ENCODE measurements at places on chromosomes 4 and X.

GRCh38 chr4:81499840-81500239, 28.1 kb upstream of the RASGEF1B start:
- no peak for DNase-seq

- DNase-seq, result no peak
Observed at GRCh38 chr4:73978886-73979285, 2.9 kb downstream of the PF4 start.

GRCh38 chr4:75306506-75306905, 207.7 kb downstream of the RCHY1 start:
- no peak for DNase-seq

DNA sequence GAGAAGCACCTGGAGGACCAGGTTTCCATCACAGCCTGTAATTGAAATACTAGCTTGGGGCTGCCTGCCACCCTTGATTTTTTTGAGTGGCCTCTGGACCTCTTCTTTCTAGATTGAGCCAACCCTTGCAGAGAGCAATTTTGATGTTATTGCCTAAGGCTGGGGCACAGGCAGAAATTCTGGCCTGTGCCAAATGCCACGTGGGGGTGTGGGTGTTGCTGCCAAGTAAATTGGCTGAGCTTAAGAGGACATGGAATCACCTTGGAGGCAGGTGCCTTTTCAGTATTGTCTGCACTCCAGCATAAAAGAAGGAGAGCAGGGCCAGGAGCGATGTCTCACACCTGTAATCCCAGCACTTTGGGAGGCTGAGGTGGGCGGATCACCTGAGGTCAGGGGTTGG, 286.1 kb upstream of the PRPS2 start:
- DNase-seq, result no peak

- DNase-seq, result no peak
Observed at GRCh38 chrX:104253567-104254441, 929 bp downstream of the ESX1 start.

- DNase-seq, result no peak
Observed at GRCh38 chr4:150547154-150547838, 34.7 kb upstream of the MAB21L2 start.

GRCh38 chr4:2818351-2818939, 25.2 kb upstream of the ADD1 start:
- DNase-seq, result no peak

- no peak for DNase-seq
Observed at GRCh38 chr4:148204171-148204570, 238.0 kb downstream of the NR3C2 start.

DNA sequence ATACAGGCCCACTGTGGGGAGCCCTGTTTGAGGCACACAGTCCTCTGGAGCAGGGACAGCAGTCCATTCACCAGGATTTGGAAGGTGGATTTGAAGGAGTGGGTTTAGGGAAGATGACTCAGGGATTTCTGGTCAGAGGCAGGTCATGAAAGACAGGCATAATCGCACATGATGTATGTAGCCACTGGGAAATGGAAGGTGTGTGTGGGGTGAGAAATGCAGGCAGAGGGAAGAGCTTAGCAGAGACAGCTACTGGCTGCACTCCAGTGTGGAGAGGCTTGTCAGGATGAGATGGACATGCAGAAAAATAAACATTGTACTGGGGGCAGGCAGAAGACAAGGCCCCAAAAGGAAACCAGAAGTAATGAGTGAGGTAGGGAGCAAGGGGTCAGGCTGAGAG, 85.2 kb upstream of the STS start:
- DNase-seq, result no peak

DNA sequence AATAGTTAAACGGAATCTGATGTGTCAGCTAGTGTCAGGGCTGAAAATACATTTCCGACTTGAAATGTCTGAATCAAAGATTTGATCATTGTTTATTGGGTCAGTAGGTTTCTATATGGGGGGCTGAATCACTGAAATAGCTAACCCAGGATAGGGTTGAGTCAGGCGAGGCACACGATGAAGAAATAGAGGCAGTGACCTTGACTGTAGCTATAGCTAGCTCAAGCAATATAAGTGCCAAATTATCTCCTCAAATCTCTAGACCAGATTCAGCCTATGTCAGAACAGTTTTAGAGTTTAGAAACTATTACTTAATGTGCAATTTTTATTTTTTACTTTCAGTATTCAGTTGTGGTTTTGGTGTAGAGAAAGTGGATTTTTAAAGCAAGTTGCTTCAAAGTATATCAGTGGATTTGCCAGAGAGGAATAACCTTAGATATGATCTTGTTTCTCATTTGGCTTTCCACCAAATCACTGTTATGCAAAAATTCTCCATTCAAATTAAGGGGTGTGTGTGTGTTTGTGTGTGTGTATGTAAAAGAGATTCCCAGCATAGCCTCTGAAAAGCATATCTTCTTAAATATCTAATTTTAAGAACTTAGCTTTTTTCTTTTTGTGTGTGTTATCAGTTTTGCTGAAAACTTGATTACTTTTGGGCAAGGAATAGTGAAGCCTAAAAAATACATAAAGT, 100.3 kb upstream of the RPL34 start:
- DNase-seq, result no peak

GRCh38 chr4:62360156-62360545, 1160.0 kb downstream of the ADGRL3 start:
- DNase-seq, result no peak

- no peak for DNase-seq
Observed at GRCh38 chr4:113024388-113024787, 25.1 kb upstream of the ANK2 start.

DNA sequence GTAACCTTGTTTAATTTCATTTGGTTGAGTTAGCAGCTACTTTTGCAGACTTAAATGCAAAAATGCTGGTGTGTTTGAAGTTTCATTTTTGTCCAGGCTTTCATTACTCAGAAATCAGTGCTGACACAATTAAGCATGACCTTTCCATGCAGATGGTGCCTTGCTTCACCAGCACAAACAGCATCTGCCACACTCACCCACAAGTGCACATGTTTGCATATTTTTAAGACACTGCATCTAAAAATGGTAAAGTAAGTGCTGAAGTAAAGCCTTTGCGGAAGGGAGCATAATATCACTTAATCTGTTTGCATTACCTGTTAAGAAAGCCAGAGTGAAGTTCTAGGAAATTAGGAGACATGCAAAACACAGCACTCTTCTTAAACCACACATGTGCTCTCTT, 7.3 kb upstream of the DAPP1 start:
- DNase-seq, result no peak

All from activated CD8-positive, alpha-beta memory T cell treated with anti-CD3 and anti-CD28 coated beads for 48 hours (primary cell).